ENCODE measurements at places on chromosomes 3 and 15. TPM values are rescaled to one million over a fixed set of nuclear protein-coding genes. Genes with fewer than 3 reads are reported as not detected.

QTRT2 gene
- 6.2 TPM for polyA plus RNA-seq

RFT1 gene
- 13.8 TPM for polyA plus RNA-seq

DNAH12 gene
- polyA plus RNA-seq, result 0.03 TPM

ZNF662 gene
- polyA plus RNA-seq, result 0.44 TPM

CNTN6 gene
- polyA plus RNA-seq, result 0.02 TPM

GCNT3 gene
- 0.08 TPM for polyA plus RNA-seq

CHRM5 gene
- polyA plus RNA-seq, result not detected

MYRIP gene
- polyA plus RNA-seq, result 1.1 TPM

CHRFAM7A gene
- polyA plus RNA-seq, result 0.53 TPM

CHDH gene
- 0.33 TPM for polyA plus RNA-seq

OR5H6 gene
- not detected for polyA plus RNA-seq

LEKR1 gene
- polyA plus RNA-seq, result 0.30 TPM

RPP14 gene
- polyA plus RNA-seq, result 9.7 TPM

ITIH4 gene
- polyA plus RNA-seq, result 2.0 TPM

DPPA2 gene
- polyA plus RNA-seq, result not detected

GABRA5 gene
- polyA plus RNA-seq, result 0.26 TPM

GOLGA8S gene
- polyA plus RNA-seq, result 0.02 TPM

GTF2A2 gene
- polyA plus RNA-seq, result 47.5 TPM

ILDR1 gene
- 0.05 TPM for polyA plus RNA-seq

IFT122 gene
- 20.1 TPM for polyA plus RNA-seq

FAM107A gene
- polyA plus RNA-seq, result 0.02 TPM

CYP1A2 gene
- not detected for polyA plus RNA-seq

RBM6 gene
- 85.5 TPM for polyA plus RNA-seq

UQCRC1 gene
- 317 TPM for polyA plus RNA-seq

LSAMP gene
- 6.6 TPM for polyA plus RNA-seq

LSMEM2 gene
- polyA plus RNA-seq, result 0.03 TPM

TLR9 gene
- polyA plus RNA-seq, result not detected

LRRIQ4 gene
- polyA plus RNA-seq, result not detected
